Stimulated activated CD8-positive, alpha-beta memory T cell treated with anti-CD3 and anti-CD28 coated beads, Interleukin-7, amount 100 ng/mL, for 4 hours (primary cell): ENCODE measurements at places on chromosomes 2 and 18.

- DNase-seq: no peak
Observed at GRCh38 chr2:239951129-239951734, 73.9 kb downstream of the NDUFA10 start.

DNA sequence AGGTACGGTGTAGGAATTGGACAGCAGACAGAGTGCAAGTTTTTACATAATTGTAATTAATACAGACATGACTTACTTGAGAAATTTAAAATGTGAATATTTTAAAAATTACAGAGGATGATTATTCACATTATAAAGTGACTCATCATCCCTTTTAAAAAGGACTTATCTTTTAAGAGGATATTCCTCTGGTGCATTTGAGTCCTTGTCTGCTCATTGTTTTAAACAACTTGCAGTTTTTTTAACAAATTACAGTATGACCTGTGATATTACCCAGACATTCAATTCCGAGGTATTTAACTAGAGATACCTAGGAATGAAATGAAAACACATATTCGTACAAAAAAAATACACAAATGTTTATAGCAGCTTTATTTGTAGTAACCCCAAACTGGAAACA is 38.0 kb downstream of the SPTBN1 start:
- DNase-seq: no peak

- no peak for DNase-seq
Observed at GRCh38 chr2:164046040-164046439, 310.2 kb upstream of the FIGN start.

GRCh38 chr2:156695020-156695419 is 258.8 kb downstream of the GPD2 start:
- no peak for DNase-seq

GRCh38 chr2:39178756-39179155 is 57.9 kb upstream of the SOS1 start:
- DNase-seq: no peak

DNA sequence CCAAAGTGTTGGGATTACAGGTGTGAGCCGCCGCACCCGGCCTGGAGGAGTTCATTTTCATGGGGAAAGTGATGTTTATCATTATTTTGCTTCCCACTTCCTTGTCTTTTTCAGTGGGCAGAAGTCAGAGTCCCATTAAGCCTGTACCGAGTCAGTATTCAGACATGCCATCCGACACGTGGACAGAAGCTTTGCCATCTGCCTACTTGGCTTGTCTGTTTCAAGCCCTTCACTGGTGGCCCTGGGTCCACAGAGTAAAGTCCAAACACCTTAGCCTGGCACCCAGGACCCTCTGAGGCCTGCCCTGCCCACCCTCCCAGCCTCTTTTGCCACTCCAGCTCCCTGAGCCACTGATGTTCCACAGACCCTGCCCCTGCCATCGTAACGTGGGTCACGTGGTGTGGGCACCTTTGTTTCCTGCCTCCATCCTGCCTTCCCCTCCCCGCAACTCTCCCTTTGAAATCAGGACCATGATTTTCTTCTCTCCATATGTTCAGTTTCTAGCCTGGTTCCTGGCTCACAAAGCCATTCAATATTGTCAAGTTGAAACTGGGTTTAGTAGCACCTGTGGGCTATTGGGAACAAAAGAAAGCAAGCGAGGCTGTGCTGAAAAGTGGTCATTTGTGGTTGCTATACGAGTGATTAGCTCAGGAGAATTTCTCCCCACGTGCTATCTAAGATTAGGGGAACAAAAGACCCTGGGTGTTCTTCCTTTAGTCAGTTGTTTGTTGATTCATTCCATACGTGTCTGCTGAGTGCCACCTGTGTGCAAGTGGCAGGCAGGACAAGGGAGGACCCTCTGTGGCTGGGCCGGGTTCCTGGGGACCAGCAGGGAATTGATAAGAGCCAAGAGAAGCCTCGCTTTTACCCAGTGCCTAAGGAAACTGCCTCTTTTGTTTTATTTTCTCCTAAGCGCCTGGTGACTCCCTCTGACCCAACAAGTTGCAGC is 5.1 kb upstream of the ODC1 start:
- no peak for DNase-seq

GRCh38 chr18:58231930-58232329 is 187.9 kb downstream of the NEDD4L start:
- DNase-seq: no peak
